ENCODE measurements at places on chromosomes 3 and 15.

DNA sequence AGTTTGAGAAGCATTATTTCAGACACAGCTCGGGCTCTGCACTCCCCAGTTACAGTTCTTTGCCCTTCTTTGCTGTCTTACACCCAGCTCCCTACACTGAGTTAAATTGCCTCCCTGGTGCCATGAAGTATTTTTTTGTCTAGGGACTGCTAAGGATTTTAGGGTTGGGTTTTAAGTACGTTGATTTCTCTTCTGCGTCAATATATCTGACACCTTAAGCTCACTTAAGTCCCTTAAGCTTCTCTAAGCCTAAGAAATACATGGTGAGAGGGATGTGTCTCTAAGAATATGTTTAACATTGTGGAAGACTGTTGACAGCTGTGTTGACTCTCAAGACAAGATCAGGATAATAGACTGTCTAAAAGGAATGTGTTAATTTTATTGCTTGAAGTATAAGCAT is 400.5 kb downstream of the PTPRG start:
- no peak for DNase-seq

GRCh38 chr3:143975554-143976152 is 4.0 kb downstream of the DIPK2A start:
- DNase-seq = no peak

GRCh38 chr15:64693134-64693533 is 82.3 kb downstream of the RBPMS2 start:
- DNase-seq = no peak

DNA sequence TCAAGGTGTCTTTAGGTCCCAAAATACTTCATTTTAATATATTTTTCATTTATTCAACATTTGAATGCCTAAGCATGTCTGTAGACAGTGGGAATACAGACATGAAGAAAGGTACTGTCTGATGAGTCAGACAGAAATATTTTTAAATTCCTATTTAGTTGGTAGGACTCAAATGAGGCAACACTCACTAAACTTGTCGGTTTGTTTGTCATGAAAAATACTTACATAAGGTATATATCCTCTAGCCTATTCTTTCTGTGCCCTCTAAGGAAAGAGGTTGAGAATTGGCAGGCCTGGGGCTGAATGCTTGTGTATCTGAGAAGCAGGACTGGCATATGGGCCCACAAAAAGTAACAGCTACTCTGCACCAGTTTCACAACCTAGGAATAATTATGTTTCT is 423.6 kb upstream of the MDFIC2 start:
- no peak for DNase-seq

DNA sequence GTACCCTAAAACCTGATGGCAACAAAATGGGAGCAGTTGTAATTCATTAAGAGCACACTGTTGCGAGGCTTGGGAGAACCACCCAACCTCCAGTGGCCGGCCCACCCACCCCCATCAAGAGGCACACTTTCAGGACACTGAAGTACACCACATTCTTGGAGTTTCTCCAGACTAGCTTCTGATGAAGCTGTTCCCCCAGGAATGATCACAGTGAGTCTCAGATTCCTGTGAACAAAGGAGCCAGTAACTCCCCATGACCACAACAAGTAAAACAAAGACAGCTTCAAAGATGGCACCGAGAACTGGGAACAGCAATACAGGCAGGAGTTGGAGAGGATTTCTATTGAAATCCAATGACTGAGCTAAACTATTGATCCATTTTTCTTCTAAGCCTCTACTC is 126.0 kb downstream of the ST8SIA2 start:
- no peak for DNase-seq

DNA sequence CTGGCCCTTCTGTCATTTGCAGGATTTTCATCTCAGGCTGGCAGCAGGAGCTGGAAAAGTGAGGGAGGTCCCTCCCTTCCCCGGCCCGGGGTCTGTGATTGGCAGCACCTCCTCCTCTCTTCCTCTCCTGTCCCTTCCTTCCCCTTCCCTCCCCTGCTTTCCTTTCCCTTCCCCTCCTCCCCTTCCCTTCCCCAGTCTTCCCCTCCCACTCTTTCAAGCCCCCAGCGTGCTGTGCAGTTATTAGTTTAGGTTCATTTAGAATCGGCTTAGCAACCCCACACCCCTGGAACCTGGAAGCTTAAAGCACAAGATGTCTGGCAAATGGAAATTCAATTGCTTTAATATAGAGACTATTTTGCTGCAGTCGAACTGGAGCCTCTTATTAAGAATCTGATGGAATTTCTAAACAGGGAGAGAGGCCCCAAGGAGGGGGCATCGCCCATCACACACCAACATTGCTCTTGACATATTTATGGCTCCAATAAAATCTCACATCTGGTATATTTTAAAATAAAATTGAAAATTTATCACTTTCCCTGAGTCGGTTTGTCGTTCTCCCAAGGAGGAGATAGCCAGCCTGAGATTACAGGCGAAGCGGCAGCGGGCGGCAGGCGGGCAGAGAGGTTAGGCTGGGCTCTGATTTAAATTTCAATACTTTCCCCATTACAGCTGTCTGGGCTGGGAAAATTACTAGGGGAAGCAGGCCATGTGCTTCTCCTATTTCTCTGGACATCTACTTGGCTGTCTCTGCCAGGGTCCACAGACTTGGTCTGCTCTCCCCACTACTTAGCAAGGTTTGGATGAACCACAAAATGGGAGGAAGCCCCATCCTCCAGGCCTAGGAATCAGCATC is 98.9 kb downstream of the LINGO1 start:
- DNase-seq = no peak
